Suprapubic skin (tissue), 4 donors: ENCODE measurements at places on chromosomes 5 and 9.

DNA sequence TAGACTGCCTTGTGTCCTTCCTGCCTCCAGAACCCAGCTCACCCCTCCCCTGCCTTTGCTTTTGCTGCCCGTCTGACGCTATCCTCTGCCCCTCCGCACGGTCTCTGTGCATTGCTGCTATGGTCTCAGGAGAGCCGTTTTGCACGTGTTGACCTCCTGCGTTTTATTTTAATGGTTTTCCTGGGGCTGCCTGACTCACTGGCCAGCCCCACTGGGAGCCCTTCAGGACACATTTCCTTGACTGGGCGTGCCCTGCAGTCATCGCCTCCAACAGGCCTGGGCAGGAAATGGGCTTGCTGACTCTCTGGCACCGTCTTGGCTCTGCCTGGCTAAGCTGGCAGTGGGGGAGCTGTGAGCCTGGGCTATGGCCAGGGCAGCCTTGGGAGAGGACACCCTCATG is 17.9 kb upstream of the ASS1 start:
- DNase-seq, result no peak

GRCh38 chr5:180093651-180094382 is 22.3 kb upstream of the RNF130 start:
- peak; percentile 52 for DNase-seq

DNA sequence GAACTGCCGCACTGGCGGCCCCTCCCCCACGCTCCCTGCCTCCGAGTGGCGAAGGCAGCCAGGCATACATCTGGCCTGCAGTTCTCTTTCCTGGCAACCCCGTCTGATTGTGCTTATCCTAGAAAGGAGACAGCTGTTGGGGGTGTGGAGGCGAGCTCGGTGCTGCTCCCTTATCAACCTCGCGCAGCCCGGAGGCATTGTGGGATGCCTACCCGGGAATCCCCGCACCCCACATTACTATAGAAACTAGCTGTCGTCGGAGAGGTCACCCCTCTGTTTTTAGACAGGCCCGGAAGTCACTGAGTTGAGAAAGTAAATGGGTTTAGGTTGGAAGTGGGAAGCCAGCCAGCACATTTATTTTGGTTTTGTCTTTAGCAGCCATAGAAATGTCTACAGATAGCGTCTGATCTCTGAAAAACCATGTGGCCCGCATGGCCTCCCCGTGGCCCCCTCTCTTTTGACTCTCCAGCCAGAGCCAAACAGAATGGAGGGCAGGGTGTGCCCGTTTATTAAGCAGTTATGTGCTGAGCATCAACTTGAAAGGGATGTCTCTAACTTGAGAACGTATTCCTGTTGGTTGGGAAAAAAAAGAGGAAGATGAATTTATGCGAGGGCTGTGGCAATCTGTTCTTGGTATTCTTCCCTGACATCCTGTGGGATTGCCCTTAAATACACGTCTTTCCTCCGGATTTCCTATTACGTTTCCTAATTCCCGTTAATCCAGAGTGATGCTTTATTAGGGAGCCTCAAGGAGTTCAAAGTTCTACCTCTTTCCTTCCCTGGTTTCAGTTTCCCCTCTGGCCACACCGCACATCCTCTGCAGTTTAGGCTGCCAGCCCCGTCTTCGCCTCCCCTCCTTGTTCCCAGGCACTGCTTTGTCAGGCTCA is 3.9 kb downstream of the STC2 start:
- peak; percentile 82 for DNase-seq

DNA sequence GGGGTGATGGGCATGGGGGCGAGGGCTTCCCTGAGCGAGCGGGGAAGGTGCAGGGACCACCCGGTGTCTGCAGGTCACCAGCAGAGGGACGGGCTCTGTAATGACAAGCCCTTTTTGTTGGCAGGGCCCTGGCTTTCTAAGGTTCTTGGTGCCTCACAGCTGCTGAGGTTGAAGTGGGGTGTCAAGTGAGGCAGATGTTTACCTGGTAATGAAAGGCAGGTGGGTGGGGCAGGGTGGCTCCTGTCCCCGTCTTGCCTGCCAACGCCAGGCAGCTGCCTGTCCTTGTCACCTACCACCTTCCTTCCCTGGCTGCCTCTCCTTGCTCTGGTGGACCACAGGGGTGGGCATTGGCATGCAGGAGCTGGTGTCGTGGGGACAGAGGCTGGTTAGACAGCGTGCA is 41.0 kb upstream of the SEMA4D start:
- DNase-seq, result no peak
